ENCODE measurements at places on chromosomes 12 and 14. TPM values are rescaled to one million over a fixed set of nuclear protein-coding genes. Genes with fewer than 3 reads are reported as not detected.

GRCh38 chr14:73895939-73896338, 9.3 kb downstream of the ZNF410 start:
- DNase-seq: no peak

- DNase-seq: no peak
Measured at GRCh38 chr12:96020314-96021003, 14.9 kb downstream of the LTA4H start.

- no peak for DNase-seq
Measured at GRCh38 chr14:75222208-75222701, 45.8 kb upstream of the TMED10 start.

- DNase-seq: peak; percentile 82
Measured at GRCh38 chr12:12008232-12008850, 62.4 kb upstream of the BCL2L14 start.

- no peak for DNase-seq
Measured at GRCh38 chr14:51294951-51295525, 55.0 kb downstream of the TMX1 start.

DNA sequence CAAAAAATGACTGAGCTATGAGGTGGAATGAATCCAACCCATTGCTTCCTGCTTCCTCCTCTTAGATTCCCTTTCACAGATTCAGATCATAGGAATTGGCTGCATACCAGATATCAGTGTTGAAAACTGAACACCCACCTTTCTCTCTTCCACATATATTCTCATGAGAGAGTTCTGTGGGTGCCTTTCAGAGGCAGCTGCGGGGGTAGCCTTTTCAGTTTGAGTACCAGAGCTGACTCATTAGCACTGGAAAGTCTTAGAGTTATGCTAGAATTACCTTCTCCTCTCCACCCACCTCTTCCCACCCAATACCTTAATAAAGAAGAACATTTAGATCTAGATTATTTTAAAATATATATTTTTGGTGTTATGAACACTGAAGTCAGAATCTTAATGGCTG, 495.4 kb upstream of the SEL1L start:
- DNase-seq: no peak

GRCh38 chr12:109762673-109763191, 49.1 kb downstream of the FAM222A start:
- DNase-seq: no peak

DNA sequence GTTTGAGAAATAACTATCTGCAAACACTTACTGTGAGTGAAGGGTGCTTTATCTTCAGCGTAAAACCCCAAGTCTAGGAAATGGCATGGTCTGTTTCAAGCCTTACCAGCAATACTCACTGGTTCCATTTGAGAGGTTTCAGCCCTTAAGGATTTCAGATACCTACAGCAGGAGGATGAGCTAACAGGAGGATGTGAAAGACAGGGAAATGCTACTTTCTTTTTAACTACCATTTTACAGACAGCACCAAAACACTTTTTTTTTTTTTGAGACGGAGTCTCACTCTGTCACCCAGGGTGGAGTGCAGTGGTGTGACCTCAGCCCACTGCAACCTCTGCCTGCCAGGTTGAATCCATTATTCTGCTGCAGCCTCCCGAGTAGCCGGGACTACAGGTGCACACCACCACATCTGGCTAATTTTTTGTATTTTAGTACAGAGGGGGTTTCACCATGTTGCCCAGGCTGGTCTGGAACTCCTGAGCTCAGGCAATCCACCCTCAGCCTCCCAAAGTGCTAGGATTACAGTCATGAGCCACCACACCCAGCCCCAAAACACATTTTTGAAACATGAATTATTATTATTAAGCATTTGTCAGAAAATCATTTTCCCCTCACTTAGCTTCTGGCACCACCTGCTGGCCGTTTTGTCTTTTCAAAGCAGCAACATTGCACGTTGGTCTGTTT, 4.6 kb downstream of the MTRFR start:
- DNase-seq: peak; percentile 77

Gene DLK1
- total RNA-seq: not detected

Gene HSPB8
- total RNA-seq: not detected

Gene DEPDC4
- total RNA-seq: 3.5 TPM

Gene RTL1
- not detected for total RNA-seq

Gene NANOG
- not detected for total RNA-seq

Gene FAM181A
- total RNA-seq: not detected

All from activated CD4-positive, alpha-beta memory T cell treated with anti-CD3 and anti-CD28 coated beads for 36 hours (primary cell).